ENCODE measurements at places on chromosomes 3 and 15.

- DNase-seq, result no peak
These were observed 78.0 kb downstream of the TGFBR2 start for GRCh38 chr3:30684356-30684755.

GRCh38 chr3:12545473-12545791 is at the start of gene MKRN2OS:
Gene MKRN2OS, minus strand, starts transcription at chr3:12545499. Its CDS starts 35 bp downstream, at chr3:12545464.
- DNase-seq, result no peak

DNA sequence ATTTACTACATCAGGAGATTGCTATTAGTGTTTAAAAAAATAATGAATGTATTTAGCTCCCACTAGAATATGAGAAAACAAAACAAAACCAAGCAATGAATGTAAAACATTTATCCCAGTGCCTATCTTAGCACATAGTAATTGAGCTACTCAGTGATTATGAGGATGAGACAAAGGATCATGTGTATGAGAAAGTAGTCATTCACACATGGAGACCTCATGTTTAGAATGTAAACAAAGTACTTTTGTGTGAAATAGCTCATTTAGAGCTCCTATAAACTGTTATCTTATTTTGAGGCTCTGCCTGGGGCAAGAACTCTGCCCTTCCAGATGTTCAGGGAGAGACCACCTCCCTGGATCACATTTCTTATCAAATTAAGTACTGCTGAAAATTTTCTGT is 236.8 kb downstream of the LRRN1 start:
- DNase-seq, result no peak

DNA sequence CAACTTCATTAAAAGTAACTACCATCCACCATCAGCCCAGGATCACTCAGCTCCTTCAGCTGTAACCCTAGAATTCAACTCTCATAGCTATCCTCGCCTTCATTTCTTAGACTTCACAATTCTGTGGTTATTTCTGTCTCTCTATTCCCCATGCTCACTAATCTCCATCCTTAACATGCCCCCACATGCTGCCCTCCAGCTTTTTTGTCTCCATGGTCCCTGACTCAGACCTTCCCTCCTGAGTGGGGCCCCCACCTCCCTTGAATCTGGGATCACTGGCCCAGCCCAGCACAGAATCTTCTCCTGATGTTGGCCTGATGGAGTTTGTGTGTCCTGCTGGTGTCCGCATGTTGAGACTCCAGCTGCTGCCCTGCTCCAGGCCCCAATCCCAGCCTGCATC is 41.7 kb downstream of the CHST14 start:
- no peak for DNase-seq

- DNase-seq, result no peak
These were observed 197.5 kb downstream of the ADAMTS9 start for GRCh38 chr3:64490180-64490724.

GRCh38 chr3:72606005-72606800 is 242.0 kb downstream of the SHQ1 start:
- no peak for DNase-seq

Measured in T-helper 22 cell (primary cell).